ENCODE measurements at places on chromosomes 11 and 22.

DNA sequence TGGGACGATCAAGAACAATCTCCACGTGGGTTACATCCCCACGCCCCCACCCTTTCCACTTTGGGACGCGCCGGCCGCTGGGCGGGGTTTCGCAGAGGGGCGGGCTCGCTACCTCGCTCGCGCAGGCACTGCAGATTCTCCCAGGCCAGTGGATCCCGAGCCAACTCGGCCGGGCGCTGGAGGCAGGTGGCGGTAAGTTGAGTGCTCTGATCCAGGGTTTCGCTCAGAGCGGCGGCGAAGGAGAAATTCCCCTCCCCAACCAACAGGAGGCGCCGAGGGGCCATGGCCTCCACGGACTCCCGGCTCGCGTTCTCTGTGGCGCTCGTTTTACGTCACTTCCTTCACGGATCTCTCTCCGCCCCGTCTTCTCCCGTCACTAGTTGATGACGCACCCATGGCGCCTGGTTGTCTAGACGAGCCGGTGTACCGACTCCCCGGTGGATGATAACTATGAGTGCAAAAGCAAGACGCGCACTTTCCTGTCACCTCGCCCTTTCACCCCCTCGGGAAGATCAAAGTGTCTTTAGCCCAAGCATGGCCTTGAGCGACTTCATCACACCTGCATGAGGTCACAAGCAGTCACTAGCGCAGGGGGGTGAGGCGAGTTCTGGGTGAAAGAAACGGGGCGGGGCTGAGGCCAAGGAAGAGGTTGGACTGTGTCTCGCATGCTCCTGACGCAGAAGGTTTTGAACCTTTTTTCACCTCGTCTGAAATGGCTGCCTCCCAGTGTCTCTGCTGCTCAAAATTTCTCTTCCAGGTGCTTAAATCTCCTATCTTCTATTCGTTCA is at the start of the genes CFAP68 and FDXACB1:
TSS of gene CFAP68 (plus strand) at position 693 of the 788 bp plus-strand sequence. CDS start at position 713, 20 bp downstream.
TSS of gene FDXACB1 (minus strand) at position 317 of the 788 bp plus-strand sequence. CDS start at position 284, 33 bp downstream.
- peak; percentile 85 for DNase-seq

DNA sequence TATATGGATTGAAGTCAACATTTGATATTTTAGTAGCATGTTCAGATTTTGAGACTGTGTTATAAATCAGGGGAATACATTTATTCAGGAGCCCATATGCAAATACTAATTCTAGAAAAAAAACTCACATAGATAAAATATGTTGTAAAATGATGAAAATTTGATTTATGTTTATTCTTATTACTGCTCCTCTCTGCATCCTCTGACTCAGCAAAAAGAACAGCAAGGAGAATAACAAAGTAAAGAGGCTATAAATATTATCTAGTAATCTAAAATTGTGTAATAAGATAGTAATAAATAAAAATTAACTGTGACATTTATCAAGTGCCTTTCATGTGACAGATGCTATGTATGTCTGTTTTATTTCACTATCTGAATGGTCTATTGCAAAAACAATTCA is 507.2 kb upstream of the ANO3 start:
- DNase-seq = no peak

DNA sequence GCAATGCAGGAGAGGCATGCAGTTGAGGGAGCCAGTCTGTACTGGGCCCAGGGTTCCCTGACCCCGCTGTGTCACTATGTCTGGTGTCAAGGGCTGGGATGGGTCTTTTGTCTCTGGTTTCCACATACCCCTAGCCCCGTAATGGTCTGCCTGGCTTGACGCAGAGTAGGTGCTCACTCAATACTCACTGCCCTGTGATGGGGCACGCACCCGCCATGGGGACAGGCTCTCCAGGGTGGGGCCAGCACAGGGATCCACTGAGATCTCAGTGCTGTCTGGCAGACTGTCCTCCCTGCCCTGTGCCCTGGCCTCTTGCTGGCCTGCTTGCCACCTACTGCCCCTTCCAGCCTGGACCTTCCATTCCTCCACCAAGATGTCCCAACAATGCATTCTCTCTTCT is 101.7 kb upstream of the CD82 start:
- DNase-seq = no peak

DNA sequence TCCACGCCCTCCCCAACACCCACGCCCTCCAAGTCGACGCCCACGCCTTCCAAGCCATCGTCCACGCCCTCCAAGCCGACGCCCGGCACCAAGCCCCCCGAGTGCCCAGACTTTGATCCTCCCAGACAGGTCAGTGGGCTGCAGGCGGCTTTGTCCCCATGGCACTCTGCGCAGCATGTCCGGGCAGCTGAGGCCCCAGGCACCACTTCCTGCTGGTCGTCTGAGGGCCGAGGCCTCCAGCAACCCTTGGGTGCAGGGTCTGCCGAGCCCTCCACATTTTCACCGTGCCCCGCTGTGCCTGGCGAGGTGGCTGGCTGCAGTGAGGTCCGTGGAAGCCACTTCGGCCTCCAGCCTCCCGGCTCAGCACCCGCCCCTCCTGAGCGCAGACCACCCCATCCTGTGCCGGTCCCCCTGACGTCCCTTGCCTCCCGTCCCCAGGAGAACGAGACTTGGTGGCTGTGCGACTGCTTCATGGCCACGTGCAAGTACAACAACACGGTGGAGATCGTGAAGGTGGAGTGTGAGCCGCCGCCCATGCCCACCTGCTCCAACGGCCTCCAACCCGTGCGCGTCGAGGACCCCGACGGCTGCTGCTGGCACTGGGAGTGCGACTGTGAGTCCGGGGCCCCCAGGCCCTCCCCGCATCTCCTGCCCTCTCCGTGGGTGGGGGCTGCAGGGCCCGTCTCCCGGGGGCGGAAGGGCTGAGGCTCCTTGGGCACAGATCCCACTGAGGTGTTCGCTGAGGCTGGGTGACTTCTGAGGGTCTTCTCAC is 26.8 kb downstream of the MUC2 start:
- no peak for DNase-seq

DNA sequence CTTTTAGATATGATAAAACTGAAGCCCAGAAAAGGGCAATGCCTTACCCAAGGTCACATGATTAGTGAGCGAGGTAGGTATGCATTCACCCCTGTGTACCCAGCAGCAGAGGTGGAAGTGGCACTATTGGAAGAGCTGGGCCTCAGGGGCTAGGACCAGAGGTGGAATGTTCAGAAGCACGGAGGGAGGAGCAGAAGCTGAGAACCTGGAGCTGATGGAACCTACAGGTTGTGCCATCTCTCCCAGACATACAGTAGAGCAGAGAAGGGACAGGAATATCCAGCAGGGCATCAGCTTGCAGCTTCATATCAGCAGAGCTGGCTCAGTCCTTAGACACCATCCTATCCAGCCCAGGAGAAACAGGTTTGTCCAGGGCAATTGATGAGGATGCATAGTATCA is 14.6 kb upstream of the FCHSD2 start:
- DNase-seq = no peak

DNA sequence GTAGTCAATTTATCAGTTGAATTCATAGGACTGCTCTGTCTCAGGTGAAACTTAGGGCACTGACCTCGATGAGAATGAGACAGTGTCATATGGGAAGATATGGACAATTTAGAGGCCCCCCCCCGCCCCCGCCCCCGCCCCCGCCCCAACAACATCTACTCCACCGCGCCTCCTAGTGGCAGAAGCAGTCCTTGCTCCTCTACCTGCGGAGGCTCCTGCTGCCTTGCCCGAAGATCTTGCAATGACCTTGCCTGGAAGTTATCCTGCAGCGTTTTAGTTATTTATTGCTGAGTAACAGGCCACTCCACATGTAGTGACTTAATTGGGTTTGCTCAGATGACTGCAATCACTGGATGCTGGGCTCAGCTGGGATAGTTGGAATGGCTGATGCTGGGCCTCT is 15.2 kb downstream of the SERPINH1 start:
- DNase-seq = no peak

DNA sequence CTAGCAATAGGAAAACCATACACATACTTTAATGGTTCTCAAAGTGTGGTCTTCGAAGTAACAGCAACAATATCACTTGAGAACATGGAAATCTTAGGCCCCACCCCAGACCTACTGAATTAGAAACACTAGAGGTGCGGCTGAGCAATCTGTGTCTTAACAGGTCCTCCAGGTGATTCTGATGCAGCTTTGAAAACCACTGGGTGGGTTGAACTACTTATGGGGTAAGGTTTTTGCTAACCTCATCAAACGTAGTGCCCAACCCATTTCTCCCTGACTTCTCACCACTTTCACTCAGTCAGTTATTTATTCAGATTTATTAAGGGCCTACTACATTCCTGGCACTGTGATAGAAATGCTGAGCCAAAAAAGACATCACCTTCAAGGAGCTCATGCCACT is 3.7 kb downstream of the MPZL2 start:
- no peak for DNase-seq

DNA sequence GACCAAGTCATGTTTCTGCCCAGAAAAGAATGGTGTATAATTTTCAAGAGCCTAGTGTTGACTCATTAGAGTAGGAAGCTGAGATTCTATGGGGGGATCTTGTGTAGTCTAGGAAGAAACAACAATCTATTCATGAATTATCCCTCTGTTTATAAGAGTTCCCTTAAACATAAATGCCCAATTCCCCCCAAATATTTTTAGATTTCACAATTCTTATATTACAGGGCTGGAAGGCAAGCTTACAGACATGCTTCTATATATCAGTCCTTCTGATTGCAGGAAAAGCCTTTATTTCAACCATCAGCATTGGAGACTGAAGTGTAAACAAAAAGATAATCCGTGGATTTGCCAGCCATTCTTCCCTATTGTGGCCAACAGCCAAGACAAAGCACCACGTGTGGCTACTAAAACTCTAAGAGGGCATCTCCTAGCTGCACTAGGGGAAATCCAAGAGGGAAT is 71.4 kb downstream of the NAT10 start:
- no peak for DNase-seq

GRCh38 chr22:33811686-33812085 is 108.6 kb downstream of the LARGE1 start:
- no peak for DNase-seq

All from activated CD8-positive, alpha-beta memory T cell treated with anti-CD3 and anti-CD28 coated beads for 48 hours (primary cell).